ENCODE measurements at places on chromosomes 7 and 10. TPM values are rescaled to one million over a fixed set of nuclear protein-coding genes. Genes with fewer than 3 reads are reported as not detected.

- H3K27me3 ChIP-seq = no peaks in the 10 kb centered on the region
- H3K4me3 ChIP-seq = no peak overlapping the region
- no peak for DNase-seq
- H3K27ac ChIP-seq = no peak overlapping the region
- H3K36me3 ChIP-seq = no peaks in the 10 kb centered on the region
- peaks cover 9% of the 10 kb centered on the region for H3K4me1 ChIP-seq
These were observed 60.0 kb downstream of the RALA start for GRCh38 chr7:39683216-39683845.

DNA sequence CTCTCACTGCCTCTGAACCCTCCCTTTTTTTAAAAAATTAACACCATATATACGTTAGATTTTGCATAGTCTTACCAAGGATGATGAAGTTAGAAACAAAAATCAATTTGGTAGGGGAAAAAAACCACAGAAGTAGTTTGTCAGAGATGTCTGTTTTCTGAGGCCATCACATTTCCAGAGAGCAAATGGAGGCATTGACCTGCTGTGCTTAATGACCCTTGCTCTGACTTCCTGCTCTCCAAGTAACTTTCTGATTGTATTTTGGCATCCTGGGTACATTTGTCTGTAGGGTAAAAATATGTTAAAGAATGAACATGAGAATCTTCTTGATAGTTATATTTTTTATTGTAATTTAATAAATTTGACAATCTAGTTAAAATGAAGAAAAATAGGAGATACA is 140.2 kb downstream of the LCOR start:
- H3K36me3 ChIP-seq = no peaks in the 10 kb centered on the region
- no peaks in the 10 kb centered on the region for H3K4me1 ChIP-seq
- no peak overlapping the region for H3K27ac ChIP-seq
- H3K4me3 ChIP-seq = no peak overlapping the region

- H3K27me3 ChIP-seq = no peaks in the 10 kb centered on the region
- H3K36me3 ChIP-seq = peaks cover 8% of the 10 kb centered on the region
- H3K4me3 ChIP-seq = no peak overlapping the region
- H3K4me1 ChIP-seq = no peaks in the 10 kb centered on the region
These were observed 100.1 kb downstream of the CYTH3 start for GRCh38 chr7:6172224-6172909.

- no peaks in the 10 kb centered on the region for H3K36me3 ChIP-seq
- peaks cover 5% of the 10 kb centered on the region for H3K4me1 ChIP-seq
- H3K27ac ChIP-seq = no peak overlapping the region
- no peaks in the 10 kb centered on the region for H3K27me3 ChIP-seq
- H3K4me3 ChIP-seq = no peak overlapping the region
- no peak for DNase-seq
These were observed 6.9 kb downstream of the SERPINE1 start for GRCh38 chr7:101133621-101134398.

DNA sequence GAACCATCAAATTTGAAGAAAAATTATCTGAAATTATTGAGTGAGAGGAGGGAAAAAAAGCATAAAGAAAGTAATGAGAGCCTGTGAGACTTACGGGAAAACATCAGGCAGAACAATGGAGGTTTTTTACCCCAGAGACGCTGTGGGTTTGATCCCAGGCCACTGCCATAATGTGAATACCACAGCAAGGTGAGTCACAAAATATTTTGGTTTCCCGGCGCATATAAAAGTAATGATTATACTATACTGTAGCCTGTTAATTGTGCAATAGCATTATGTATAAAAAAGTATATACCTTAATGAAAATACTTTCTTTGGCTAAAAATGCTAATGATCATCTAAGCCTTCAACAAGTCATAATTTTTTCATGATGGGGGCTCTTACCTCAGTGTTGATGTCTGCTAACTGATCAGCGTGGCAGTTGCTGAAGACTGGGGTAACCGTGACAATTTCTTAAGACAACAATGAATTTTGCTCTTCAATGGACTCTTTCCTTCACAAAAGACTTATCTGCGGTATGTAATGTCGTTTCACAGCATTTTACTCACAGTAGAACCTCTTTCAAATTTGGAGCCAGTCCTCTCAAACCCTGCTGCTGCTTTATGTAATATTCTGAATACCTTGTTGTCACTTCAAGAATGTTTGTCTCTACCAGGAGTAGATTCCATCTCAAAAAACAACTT is 97.0 kb upstream of the FAM20C start:
- H3K4me3 ChIP-seq = no peak overlapping the region
- no peaks in the 10 kb centered on the region for H3K4me1 ChIP-seq
- H3K27me3 ChIP-seq = no peaks in the 10 kb centered on the region
- no peaks in the 10 kb centered on the region for H3K36me3 ChIP-seq
- no peak overlapping the region for H3K27ac ChIP-seq

TMEM184A gene
- 6.8 TPM for polyA plus RNA-seq

All from kidney (tissue), 22 donors.